Adrenal gland (tissue), 19 donors: ENCODE measurements at places on chromosomes 5 and 9.

DNA sequence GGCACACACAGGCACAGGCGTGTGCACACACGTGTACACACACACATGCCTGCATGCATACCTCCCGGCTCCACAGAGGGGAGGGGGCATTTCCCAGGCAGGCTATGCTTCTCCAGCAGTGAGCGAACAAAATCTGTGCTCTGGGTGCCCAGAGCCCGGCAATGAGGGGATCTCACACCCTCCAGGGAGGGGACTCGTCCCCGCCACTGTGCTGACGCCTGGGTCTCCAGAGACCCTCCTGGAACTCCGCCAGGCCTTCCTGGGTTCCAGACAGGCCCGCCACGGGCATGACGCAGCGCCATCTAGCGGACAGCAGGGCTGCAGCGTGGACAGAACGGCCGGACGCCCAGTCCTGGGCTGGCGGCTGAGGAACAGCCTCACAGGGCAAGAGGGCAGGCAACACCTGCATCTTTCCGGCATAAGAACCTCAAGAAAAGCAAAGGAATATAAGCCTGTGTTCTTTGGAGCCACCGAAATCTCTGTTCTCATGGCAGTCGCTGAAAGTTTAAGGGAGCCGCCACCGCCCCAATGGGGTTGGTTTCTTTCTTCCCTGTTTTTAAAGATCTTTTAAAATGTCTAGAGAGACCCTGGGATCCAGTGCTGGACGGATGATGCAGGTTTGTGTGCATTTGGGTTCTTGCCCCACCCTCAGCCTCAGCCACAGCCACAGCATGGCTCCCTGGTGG lies 135.6 kb upstream of the PPP1R26 start:
- H3K27me3 ChIP-seq, result peaks cover 5% of the 10 kb centered on the region
- no peaks in the 10 kb centered on the region for H3K4me1 ChIP-seq
- no peaks in the 10 kb centered on the region for H3K36me3 ChIP-seq
- no peak overlapping the region for H3K27ac ChIP-seq
- no peak overlapping the region for H3K4me3 ChIP-seq
- DNase-seq, result peak; percentile 77

GRCh38 chr9:36597412-36598178 lies 24.9 kb downstream of the MELK start:
- no peaks in the 10 kb centered on the region for H3K36me3 ChIP-seq
- no peaks in the 10 kb centered on the region for H3K4me1 ChIP-seq
- no peak overlapping the region for H3K4me3 ChIP-seq
- H3K27ac ChIP-seq, result no peak overlapping the region
- DNase-seq, result peak; percentile 27

DNA sequence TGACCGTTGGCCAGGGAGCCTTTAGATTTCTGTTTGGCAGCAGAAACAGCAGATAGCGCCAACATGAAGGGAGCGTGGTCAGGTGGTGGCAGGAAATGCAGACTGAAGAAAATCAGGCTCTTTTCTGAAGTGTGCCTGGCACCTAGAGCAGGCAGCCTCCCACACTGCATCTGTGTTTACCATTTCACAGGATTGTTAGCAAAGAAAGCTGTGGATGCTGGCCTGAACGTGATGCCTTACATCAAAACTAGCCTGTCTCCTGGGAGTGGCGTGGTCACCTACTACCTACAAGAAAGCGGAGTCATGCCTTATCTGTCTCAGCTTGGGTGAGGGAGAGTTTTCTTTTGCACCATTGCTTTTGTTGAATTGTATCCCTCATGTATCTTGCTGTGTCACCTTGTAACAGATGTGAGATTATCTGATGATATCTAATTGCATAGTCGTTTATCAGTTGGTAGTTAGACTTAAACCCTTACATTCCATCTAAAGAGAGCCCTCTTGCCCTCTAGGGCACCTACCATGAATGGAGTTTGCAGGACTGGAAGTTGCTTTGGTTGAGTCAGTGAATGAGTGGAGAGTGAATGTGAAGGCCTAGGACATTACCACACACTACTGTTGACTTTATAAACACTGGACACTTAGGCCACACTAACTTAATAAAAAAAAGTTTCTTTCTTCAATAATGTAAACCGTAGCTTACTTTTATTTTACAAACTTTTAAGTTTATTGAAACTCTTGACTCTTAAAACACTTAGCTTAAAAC lies 42.8 kb downstream of the ACO1 start:
- no peaks in the 10 kb centered on the region for H3K36me3 ChIP-seq
- no peak overlapping the region for H3K27ac ChIP-seq
- no peak for DNase-seq
- no peaks in the 10 kb centered on the region for H3K27me3 ChIP-seq

GRCh38 chr9:102209176-102209575 lies 470.7 kb upstream of the GRIN3A start:
- no peaks in the 10 kb centered on the region for H3K4me1 ChIP-seq
- DNase-seq, result no peak
- no peaks in the 10 kb centered on the region for H3K27me3 ChIP-seq

- no peaks in the 10 kb centered on the region for H3K36me3 ChIP-seq
- no peaks in the 10 kb centered on the region for H3K27me3 ChIP-seq
- no peaks in the 10 kb centered on the region for H3K4me1 ChIP-seq
- H3K4me3 ChIP-seq, result no peak overlapping the region
- DNase-seq, result no peak
These were observed 2380.4 kb downstream of the MAT2B start for GRCh38 chr5:165885623-165886350.
